Stimulated activated CD4-positive, alpha-beta T cell treated with anti-CD3 and anti-CD28 coated beads, TNF-alpha, amount 100 ng/mL, for 1 hour (primary cell): ENCODE measurements at places on chromosomes 1 and 21.

GRCh38 chr21:44722731-44723130 lies 11.4 kb upstream of the TSPEAR start:
- DNase-seq: no peak

GRCh38 chr1:39105061-39105840 lies 79.1 kb downstream of the NDUFS5 start:
- DNase-seq: peak; percentile 47

- DNase-seq: no peak
These were observed 111.5 kb downstream of the CCDC185 start for GRCh38 chr1:223504741-223505140.

DNA sequence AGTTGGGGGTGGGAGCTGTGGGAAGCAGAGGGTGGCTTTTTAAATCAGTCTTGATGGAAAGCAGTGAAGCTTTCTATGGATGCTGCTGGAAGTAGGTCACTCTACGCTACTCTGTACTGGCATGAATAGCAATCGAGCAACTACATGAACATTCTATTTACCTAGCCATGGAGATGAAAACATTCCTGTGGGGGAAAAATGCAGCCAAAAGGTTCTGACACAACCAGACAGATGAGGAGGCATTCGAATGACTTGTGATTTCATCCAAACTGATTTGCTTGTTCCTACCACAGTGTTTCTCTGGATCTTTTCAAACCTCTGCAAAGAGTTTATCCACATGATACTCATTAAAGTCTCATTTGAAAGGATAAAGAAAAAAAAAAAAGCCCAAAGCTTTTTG lies 95.0 kb downstream of the ASTN1 start:
- no peak for DNase-seq

DNA sequence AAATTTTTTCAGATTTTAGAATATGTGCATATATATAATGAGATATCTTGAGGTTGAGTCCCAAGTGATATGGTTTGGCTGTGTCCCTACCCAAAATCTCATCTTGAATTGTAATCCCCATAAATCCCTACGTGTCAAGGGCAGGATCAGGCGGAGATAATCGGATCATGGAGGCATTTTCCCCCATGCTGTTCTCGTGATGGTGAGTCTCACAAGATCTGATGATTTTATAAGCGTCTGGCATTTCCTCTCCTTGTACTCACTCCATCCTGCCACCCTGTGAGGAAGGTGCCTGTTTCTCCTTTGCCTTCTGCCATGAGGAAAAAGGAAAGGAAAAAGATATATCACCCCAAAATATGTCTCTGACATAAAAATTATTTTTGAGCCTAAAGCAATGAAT lies 64.6 kb downstream of the TOR3A start:
- no peak for DNase-seq

GRCh38 chr1:162627662-162628296 lies 4.5 kb upstream of the DDR2 start:
- DNase-seq: no peak

GRCh38 chr1:41427122-41427913 lies 57.2 kb downstream of the EDN2 start:
- no peak for DNase-seq

DNA sequence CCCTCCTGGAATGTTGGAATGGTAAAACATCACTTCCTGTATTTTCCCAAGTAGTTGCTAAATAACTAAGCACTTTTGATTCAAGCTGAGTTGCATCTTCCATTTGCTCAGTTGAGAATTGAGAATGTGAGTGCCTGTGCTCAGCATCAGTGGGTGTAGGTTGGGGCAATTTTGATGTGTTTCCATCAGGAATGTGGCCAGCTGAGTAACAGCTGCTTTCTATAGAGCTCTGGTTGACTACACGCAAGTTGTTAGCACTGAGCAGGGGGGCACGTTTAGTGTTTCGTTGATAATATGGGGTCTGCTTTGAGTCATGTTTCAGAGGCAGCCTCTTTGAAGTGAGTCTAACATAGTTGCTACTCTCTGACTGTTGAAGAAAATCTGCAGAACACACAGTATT lies 41.5 kb downstream of the LRRC53 start:
- no peak for DNase-seq

GRCh38 chr1:157992031-157992832 lies 1.2 kb upstream of the KIRREL1 start:
- DNase-seq: no peak
